ENCODE measurements at places on chromosomes 7 and 10.

DNA sequence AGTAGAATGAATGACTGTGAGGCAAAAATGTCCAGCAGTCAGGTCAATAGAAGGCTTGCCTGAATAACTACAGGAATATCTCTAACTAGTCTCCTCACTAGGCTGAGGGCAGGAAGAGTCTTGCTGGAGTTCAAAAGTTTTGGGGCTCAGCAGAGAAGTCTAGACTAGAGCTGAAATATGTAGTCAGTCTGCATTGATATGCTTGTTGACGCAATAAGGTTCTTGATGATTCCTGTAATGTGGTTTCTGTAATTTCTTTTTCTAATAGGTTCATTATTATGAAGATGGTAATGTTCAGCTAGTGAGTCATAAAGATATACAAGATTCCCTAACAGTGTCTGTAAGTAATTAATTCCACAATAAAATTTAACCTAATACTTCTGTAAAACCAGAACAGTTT, 41.5 kb upstream of the ST7 start:
- DNase-seq = no peak

DNA sequence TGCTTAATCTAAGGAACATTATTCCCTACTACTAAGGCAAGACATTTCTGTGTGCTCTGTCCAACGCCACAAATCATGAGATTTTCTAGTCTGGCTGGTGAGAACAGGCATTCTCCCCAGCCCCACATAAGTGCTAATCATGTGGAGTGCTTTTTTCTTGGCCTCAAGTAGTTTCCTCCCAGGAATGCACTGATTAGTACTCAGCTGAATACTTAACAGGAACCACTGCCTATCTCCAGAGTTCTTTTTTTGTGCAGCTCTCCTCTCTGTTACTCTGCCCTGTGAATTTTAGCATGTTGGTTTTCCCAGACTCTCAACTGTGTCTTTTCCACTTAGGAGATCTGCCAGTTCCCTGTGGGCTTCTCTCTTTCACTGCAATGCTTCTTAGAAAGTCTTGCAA, 1098.5 kb upstream of the LRRTM3 start:
- DNase-seq = no peak

- DNase-seq = no peak
Observed at GRCh38 chr10:124245806-124246440, 152.5 kb upstream of the CHST15 start.

GRCh38 chr7:136925044-136925443, 56.6 kb downstream of the CHRM2 start:
- no peak for DNase-seq

DNA sequence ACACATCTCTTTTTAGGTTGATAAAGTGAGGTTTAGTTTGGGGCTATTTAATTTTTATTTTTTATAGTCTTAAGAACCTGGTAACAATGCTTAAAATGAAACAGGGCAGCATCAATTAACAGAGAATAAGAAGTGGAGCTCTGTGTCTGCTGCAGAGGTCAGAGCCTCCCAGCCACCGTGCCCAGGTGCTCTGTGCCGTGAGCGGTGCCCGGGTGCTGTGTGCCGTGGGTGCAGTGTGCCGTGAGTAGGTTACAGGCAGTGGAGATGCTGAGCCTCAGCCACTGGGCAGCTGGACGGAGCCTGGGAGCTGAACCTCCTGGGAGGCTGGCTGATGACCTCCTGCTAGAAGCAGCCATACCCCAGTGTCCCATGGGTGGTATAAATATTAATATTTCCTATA, 250.0 kb downstream of the KLF6 start:
- no peak for DNase-seq

GRCh38 chr7:133510326-133511055, 257.6 kb downstream of the EXOC4 start:
- DNase-seq = no peak
